ENCODE measurements at places on chromosomes 6 and 20.

DNA sequence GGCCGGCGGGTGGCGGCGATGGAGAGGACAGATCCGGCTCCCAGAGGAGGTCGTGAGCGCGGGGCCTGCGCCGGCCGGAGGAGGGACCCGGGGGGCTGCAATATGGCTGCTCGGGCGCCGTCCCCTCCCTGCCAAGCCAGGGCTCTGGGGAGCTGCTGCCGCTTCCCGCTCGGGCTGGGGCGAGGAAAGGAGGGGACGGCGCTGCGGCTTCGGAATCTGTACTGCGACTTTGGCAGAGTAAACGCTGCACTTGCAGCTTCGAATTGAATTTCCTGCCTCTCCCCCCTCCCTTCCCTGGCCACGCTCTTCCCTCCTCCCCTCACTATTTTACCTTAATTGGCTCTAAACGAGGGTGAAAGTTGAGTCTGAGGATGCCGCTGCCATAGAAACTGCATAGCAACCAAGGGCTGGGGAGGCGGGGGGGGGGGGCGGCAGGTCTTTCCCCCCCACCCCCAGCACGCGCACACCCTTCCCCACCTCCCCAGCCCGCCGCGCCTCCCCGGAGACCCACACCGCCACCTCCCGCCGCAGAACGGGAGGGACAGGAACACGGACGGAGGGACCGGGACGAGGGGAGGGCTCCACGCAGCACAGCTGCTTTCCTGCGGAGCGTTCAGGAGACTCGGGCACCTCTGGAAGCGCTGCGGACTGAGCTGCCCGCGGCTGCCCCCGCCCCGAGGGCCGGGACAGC lies 93.9 kb downstream of the RNASET2 start:
- DNase-seq = no peak

DNA sequence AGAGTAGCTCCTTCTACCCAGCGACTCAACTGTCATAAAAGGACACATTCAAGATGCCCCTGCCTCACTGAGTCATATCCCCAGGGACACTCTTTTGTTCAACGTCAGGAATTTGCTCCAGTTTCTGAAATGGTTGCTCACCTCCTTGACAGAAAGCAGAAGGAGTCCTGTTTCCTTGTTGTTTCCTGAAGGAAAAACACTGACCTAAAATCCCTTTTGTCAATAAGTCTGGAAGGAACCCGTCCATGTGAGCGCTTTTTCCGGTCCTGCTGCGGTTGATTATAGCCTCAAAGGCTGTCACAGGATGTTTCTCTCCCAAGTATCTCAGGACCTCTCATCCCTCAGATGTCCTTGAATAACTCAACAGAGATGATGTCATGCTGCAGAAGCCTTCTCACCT lies 113.6 kb upstream of the PLEKHG1 start:
- no peak for DNase-seq

- DNase-seq = no peak
Observed at GRCh38 chr20:3572151-3572550, 91.0 kb downstream of the GFRA4 start.

DNA sequence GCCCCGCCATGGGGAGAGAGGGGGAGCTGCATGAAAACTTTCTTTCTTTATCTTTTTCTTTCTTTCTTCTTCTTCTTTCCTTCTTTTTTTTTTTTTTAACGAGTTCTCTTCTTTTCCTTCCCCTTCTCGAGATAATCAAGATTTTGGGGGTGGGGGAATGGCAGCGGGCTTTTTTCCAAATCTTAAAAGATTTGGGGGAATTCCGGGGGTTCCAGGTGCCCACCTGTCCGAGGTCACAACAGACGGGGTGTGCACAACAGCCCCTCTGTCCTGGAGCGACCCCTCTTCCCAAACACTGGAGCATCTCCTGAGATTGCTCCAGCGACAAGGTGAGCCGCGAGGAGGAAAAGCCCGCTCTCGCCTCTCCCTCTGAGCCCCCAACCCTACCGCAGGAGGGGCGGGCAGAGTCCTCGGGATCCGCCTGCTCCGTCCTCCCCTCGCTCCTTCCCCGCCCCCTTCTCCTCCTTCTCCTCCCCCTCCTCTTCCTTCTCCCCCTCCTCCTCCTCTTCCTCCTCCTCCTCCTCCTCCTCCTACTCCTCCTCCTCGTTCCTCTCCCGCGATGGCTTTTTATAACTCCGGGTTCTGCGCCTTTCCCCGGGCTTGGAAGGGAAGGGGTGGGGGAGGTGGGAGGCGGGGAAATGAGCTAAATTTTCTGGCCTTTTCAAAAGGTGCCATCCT lies 689 bp upstream of the KCNB1 start:
- DNase-seq = no peak

DNA sequence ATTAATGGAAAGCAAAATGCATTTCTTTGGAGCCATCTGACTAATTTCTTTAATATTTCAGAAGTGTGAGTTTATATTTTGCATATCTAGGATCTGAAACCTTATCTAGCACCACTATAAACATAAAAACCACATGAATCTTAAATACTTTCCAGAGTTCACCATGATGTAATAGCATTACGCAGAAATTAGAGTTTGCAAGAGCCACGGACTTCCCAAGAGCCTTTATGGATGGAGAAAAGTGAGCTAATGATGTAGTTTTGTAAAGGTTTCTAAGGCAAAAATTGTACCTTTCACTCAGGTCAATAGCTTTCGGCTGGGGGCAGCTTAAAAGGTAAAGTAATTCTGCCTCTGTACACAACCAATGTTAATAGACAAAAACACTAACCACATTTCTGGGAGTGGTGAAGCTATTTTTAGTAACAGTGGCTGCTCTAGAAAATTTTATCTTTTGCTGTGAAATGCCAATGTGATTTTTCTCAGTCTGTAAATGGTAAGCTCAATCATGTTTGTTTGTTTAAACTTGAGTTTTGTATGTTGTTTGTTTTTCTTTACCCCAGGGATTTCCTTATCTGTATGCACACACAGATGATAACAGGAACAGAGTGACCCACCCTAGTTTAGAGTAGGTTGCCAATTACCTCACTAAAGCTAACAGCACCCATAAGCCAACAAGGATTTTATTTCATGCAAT lies 80.5 kb downstream of the FILIP1 start:
- no peak for DNase-seq

DNA sequence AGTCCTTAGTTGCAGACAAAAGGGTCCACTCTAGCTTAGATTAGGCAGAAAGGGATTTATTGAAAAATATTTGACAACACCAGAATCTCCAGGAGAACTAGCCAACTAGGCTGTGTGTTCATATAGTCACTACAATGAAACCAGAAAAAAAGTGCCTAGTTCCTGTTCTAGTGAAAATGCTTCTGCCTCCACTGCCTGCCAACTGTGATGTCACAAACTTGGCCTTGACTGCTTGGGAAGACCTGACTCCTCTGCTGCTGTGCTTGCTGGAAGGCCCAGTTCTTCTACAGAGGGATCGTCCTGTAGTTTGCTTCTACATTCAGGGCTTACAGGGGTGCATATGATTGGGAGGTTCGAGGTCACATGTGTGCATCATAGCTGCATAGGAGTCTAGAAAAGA lies 40.3 kb upstream of the XRN2 start:
- DNase-seq = no peak

- DNase-seq = no peak
Observed at GRCh38 chr20:63655249-63655648, 2.0 kb upstream of the STMN3 start.

DNA sequence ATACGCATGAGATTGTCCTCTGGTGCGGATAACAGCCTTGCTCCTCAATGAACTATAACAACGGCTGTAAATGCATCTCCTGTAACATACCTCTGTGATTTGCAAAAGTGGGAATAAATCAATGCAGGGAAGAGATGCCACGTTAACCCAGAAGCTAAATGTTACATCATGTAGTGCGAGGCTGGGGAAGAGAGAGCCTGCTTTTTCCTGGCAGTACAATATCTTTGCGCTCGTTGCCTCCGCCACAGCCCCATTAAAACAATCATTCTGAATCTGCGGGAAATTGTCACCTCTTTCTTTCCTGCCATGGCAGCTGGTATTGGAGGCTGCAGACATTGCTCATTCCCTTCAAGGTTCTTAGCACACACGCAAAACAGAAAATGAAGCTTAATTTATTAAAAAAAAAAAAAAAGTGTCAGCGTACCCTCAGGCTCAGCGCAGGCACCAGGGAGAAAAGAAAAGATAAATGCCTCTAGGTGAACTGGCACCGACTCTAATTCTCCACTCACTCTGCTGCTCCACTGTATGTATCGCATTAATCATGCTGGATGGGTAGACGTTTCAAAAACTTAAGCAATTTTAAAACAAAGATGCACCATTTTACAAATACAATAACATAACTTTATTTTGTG lies 70.2 kb upstream of the TFB1M start:
- DNase-seq = no peak

DNA sequence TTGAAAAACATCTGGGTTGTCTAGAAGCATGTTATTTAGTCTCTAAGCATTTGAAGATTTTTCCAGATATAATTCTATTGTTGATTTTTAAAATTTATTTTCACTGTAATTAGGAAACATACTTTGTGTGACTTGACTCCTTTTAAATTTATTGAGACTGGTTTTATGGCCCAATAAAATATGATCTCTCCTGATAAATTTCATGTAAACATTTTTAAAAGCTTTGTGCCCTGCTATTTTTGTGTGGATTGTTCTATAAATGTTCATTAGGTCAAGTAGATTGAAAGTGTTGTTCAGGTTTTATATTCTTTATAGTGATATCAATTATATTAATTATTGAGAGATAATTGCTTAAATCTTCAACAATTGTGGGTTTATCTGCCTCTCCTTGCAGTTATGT lies 105.4 kb downstream of the RFX6 start:
- no peak for DNase-seq

DNA sequence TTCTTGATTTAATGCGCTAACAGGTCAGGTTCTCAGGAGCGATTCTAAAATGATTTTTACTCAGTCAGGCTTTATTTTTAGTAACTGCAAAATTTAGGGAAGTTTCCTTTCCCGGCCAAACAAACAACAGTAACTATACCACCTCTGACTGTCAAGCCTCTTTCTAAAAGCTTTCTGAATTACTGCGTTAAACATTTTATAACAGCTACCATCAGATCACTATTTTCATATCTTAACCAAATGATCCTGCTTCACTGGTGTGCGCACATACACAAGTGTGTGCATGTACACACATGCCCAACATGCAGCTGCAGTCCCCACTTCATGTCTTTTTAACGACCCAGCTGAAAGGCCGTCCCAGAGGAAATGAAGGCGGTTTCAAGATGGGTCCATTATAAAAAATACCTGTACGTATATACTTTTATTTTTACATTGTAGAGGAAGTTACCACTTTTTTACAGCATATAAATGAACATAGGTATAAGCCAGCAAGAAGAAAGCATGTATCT lies 25.0 kb downstream of the TMEM242 start:
- DNase-seq = no peak

DNA sequence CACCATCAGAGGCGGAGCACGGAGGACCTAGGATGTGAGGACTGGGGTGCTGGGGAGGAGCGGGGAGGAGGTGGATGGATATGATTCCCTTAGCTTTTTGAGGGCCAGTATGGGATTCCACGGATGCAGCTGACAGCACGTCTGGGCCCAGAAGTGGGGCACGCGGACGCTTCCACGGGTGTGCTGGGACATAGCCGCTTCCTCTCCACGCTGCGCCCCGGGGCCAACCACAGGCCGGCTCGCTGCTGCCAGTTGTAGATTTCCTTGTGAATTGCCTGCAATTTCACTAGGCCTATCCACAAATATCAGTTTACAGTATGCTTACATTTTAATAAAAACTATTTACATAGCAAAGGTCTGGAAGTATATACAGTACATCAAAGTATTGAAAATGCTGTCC lies 23.9 kb downstream of the PAX1 start:
- no peak for DNase-seq

DNA sequence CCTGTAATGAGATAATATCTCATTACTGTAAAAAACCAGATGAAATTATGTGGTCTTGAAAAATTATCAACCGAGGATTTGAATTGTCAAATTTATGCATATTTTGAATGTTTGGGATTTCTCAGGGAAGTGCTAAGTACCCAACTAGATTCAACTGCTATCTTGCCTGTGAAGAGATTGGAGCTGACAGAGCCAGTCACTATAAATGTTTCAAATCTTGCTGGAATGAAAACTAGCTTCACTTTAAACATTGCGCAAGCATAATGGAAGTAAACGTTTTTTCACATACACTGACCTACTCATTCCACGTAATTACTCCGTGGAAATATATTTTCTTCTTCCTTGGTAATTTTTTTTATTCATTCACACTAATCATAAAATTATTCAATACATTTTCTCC lies 46.7 kb downstream of the TMEM170B start:
- DNase-seq = no peak

DNA sequence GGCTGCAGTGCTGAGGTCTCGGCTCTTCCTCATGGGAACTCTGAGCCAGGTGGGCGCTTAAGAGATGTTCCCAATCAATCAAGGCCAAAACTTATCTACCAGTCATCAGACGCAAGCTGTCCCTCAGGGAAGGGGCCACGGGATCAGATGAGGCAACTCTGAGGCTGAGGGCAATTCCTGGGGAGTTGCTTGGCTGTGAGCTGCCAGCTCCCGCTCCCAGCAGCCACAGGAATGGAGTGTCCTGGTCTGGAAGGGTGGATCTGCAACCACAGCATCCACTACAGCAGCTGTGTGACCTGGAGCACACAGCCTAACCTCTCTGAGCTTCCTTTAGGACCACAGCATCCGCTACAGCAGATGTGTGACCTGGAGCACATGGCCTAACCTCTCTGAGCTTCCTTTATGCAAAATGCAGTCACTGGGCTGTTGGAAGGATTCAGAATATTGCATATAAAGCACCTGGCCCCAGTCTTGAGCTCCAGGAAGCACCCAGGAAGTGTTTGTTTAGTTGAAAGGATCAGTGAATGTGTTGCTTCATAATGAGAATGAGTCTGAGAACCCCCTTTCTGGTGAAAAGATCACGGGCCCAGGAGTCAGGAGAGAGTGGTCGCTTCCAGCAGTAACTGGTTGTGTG lies 60.9 kb downstream of the TFAP2C start:
- no peak for DNase-seq

- no peak for DNase-seq
Observed at GRCh38 chr6:148351309-148351708, 8.7 kb downstream of the SASH1 start.

DNA sequence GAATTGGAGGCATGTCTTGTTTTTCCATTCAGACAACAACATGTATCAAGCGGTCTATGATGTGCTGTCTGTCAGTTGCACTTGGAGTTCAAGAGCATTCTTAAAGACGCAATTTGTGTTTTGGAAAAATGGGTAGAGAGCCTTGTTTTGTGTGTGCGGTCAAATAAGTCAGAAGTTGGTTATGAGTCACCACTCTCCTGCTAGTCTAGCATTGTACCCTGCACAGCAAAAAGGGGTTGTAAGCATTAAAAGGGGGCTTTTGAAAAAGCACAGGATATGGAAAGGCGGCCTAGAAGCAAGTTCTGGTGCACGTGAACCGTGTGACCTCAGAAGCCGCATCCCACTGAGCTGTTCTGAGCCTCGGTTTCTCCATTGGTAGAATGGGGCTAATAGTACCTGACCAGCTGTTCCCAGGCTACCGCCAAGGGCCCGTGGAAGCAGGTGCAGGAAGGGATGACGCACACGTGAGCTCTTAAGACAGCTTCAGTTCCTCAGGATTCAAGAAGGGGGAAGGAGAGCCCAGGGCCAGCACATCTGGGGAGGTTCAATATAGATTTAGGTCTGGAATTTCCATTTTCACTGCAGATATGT lies 61.6 kb upstream of the SNX9 start:
- DNase-seq = no peak

GRCh38 chr6:2749969-2750600 lies 637 bp downstream of the MYLK4 start:
- no peak for DNase-seq

- DNase-seq = no peak
Observed at GRCh38 chr6:135801755-135802465, 49.6 kb upstream of the PDE7B start.

GRCh38 chr6:53527249-53527765 lies 17.6 kb downstream of the GCLC start:
- no peak for DNase-seq

GRCh38 chr20:42123981-42124473 lies 505.9 kb upstream of the CHD6 start:
- no peak for DNase-seq
